ENCODE measurements at places on chromosomes 2 and 18.

GRCh38 chr2:100802066-100802465, 17.9 kb upstream of the NPAS2 start:
- DNase-seq, result no peak

- DNase-seq, result no peak
Measured at GRCh38 chr2:119702203-119702917, 23.4 kb downstream of the TMEM177 start.

DNA sequence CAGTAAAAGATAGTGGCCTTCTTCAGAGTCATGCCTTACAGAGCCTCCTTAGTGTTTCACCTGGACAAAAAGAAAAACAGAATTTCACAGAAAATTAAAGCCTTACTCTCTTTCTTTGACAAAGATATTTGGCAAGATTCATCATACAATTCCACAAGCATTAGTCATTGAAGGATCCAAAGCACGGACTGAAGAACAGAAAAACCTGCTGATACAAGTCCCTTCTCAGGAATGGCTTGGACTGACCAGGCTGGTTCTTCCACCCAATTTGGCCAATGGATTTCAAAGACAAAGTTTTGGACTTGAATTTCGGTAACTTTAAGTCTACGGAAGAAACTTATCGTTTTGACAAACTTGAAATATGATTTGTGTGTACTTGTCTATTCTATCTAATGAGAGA, 39.1 kb upstream of the GALNT3 start:
- DNase-seq, result no peak

DNA sequence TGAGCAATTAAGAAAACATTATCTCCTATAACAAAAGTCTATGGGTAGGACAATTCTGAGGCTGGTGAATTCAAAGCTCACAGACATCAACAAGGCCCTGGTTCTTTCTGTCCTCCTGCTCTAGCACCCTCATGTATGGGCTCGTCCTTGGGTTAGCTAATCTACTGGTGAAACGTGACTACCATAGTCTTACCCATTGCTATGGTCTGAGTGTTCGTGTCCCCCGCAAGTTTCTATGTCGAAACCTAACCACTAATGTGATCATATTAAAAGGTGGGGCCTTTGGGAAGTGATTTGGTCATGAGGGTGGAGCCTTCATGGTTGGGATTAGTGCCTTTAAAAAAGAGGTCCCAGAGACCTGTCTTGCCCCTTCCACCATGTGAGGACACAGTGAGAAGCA, 564.7 kb downstream of the TNS1 start:
- DNase-seq, result no peak

GRCh38 chr2:238119756-238120462, 18.6 kb upstream of the KLHL30 start:
- DNase-seq, result no peak

GRCh38 chr18:54717673-54718407, 110.4 kb upstream of the RAB27B start:
- no peak for DNase-seq

- DNase-seq, result no peak
Measured at GRCh38 chr2:46929612-46930011, 14.0 kb upstream of the MCFD2 start.

DNA sequence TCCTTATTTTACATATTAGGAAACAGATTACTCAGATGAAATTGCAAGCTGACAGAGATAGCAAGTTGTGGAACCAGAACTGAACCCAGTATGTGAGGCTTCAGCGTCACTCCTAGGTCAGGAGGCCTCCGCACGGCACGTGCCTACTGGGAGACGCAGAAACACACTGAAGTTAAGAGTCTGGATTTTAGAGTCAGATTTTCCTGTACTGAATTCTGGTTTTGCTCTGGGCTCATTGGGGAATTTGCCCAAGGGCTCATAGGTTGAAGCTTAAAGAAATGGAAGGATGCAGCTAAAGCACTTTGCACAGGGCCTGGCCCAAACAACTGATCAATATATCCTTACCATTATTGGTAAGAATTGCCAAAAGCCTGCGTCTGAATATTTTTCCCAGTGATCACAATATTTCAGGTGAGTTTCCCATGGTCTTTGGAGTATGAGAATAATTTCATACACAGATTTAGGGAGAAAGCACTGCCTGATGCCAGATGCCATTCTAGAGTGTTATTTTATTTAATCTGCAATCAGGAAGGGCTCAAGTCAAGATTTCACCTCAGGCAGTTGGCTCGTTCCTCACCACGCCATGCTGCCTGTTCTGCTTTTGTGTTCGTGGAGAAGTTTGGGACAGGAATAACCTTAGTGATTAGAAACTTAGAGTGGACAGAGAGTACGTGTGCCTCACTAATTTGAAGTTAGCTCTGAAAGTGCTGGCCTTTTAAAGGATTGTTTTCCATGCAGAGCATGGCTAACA, 331.9 kb downstream of the MYCN start:
- DNase-seq, result no peak

- no peak for DNase-seq
Measured at GRCh38 chr2:240387669-240388358, 47.6 kb upstream of the GPC1 start.

DNA sequence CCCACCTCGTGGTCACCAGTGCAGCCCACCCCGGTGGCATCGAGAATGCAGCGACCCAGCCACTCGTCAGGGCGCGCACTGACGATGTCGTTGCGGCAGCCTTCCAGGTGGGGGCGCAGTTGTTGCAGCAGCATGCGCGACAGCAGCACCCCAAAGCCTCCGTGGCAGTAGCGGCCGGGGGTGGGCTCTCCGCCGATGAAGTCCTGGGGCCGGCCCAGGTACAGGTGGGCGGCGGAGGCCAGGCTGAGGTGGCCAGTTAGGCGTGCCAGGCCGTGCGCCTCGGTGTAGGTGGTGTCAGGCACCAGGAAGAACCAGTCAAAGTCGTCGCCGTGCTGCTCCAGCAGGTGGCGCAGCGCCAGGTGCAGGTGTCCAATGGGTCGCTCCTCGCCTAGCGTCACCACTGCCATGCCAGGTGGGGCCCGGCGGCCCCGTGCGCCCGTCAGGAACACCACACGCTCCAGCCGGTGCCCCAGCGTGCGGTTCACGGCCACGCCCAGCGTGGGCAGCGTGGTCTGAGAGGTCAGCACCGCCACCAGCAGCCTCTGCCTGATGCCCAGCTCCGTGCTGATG, 1.9 kb downstream of the CHPF start:
- peak; percentile 84 for DNase-seq

DNA sequence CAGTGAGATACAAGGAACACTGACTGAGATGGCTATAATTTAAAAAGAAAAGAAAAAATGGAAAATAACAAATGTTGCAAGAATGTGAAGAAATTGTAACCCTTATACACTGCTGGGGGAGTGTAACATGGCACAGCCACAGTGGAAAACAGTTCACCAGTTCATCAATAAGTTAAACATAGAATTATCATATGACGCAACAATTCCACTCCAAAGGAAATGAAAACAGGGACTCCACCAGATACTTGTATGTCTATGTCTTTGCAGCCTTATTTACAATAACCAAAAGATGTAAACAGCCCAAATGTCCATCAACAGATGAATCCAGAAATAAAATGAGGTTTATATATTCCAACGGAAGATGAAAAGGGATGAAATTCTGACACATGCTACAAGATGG, 30.8 kb downstream of the DDX18 start:
- DNase-seq, result no peak

GRCh38 chr2:170818036-170818751, 1.5 kb downstream of the GAD1 start:
- no peak for DNase-seq

- DNase-seq, result no peak
Measured at GRCh38 chr2:64686283-64686956, 32.7 kb upstream of the SERTAD2 start.

DNA sequence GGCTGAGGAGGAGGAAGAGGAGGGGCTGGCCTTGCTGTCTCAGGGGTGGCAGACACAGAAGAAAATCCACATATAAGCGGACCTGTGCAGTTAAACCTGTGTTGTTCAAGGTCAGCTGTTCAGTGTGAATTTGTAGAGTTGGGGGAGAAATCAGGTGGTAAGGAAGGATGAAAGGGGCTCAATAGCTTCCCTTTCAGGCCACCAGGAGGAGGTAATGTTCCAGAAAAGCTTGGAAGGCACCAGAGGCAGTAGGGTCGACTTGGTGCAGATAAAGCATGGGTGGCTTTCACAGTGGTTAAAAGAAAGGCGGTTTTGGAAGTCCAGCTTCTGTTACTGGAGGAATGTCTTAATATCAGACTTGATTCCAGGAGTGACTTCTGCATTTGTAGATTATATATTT, 167.4 kb downstream of the THSD7B start:
- no peak for DNase-seq

DNA sequence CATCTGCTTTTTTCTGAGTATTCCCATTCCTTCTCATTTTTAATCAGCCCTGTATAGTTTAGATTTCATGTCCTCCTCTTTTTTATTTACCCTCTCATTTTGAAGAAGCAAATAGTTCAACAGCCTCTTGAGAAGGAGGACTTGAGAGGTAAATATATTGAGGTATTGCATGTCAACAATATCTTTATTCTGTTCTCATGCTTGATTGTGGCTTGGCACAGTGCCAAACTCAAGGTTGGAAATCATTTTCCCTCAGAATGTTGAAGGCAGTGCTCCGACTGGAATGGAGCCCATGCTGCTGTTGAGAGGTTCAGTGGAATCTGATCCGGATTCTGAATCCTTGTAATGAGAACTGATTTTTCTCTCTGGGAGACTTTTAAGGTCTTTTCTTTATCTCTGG, 31.0 kb upstream of the GALNT3 start:
- peak; percentile 70 for DNase-seq

DNA sequence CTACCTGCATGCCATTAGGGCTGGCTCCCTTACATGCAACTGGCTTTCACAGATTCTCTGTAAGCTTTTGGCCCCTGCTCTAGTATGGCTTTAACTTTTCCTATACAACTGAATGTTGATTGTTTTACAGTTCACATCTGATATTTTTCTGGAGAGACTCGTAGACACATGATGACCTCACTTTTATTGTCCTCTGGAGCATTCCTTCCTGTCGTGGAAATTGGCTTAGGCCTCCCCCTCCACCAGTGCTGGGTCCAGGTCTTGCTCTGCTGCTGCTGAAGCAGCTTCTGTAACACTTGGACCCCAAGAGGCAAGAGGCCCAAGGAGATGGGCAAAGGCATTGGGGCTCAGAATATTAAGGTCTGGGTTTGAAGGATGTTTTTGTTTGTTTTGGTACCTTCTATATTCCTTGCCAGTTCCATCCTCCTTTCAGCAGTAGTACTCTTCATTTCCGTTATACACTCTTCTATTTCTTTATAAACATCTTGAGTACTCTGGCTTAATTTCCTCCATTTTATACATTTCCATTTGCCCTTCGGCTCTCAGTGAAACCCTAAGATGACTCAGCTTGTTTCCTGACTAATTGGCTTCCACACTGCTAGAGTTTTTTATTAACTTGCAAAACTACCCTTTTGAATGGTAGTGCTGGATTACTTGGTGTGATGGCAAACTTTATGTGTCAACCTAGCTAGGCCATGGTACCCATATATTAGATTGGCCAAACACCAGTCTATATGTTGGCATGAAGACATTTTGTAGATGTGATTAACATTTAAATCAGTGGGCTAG, 219.8 kb downstream of the CDCA7 start:
- no peak for DNase-seq

DNA sequence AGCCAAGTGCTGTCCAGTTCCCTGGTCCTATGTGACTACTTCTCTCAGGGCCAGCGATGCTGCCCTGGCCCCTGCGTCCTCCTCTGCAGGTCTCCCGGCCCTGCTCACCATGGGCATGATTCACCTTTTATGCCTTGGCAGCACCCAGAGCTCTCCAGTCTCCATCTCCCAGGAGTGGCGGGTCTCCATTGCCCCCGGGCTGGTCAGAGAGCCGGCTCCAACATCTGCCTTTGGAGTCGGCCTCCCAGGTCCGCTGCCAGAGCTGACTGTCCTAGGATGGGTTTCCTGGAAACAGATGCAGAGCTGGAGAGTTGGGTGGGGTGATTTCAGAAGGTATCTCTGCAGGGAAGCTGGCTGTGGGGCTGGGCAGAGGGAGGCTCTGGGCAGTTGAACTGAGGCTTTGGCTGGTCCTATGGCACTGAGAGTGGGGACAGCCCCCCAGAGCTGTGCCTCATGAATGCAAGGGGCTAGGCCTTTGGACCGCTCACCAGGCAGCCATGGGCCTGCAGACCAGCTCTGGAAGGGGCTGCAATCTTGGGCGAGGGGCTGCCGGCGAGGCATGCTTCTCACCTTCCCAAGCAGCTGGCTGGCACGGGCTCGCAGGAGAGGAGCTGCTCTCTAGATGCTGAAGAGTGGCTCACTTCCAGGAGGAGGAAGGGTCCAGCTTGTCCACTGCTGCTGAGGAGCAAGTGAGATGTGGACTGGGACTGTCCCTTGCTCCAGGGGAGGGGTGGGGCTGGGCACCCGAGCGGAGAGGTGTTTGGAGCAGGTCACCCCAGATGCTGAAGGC, 59.8 kb upstream of the HS6ST1 start:
- DNase-seq, result no peak
